NCI-H2171 treated with DMSO at 0.1 percent for 48 hours (cell line): ENCODE measurements at places on chromosomes 3 and 15.
A peak's percentile ranks its signal among the peaks of the same experiment; 100 is the strongest.

DNA sequence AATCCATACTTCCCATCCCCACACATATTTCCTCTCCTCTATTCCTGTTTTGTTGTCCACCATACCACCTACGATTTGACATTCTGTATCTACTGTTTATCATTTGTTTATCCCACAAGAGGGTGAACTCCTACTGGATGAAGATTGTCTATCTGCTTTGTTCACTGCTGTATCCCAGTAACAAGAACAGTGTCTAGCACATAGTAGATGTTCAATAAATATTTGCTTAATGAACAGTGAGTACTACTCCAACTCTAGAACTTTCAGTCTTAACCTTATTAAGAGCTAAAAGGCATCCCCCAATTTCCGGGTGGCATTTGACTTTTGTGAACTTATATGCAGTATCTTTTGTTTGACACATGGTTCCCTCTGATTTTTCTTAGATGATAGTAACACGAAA lies 1.3 kb downstream of the PYGO1 start:
- DNase-seq: peak; percentile 13

DNA sequence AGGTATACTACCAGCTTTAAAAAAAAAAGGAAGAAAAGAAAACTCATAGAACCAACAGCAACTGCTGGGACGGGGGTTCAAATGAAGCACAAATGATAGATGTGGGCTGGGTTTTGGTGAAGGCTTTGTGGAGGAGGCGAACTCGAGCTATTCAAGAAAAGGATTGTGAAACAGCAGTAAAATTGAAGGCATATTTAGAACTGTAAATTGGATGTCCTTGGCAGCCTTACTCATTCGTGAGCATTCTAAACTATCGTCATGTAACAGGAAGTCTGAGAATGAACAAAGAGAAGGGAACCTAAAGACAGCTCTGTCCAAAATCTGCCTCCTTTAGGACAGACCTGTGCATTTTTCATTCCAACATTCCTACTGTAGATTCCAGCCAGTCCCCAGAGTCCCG lies 97.8 kb downstream of the LARS2 start:
- DNase-seq: no peak

- DNase-seq: peak; percentile 16
Observed at GRCh38 chr15:31308185-31308639, 18.4 kb upstream of the KLF13 start.

DNA sequence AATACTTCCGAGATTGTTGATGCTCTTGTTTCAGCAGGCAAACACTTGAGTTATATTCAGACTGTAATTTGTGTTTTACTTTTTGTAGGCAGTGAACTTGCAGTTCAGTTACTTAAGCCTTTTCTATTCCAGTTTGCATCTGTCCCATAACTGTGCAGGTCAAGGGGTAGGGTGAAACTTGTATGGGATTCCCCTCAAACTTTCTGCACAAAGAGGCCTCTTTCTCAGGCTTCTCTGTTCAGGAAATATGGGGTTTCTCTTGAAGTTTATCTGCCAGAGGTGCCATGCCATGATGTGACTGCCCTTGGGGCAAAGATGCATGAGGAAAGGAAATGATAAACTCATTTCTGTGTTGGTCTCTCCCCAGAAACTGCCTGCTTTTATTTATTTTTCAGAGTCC lies 66.7 kb downstream of the SLC24A1 start:
- no peak for DNase-seq

DNA sequence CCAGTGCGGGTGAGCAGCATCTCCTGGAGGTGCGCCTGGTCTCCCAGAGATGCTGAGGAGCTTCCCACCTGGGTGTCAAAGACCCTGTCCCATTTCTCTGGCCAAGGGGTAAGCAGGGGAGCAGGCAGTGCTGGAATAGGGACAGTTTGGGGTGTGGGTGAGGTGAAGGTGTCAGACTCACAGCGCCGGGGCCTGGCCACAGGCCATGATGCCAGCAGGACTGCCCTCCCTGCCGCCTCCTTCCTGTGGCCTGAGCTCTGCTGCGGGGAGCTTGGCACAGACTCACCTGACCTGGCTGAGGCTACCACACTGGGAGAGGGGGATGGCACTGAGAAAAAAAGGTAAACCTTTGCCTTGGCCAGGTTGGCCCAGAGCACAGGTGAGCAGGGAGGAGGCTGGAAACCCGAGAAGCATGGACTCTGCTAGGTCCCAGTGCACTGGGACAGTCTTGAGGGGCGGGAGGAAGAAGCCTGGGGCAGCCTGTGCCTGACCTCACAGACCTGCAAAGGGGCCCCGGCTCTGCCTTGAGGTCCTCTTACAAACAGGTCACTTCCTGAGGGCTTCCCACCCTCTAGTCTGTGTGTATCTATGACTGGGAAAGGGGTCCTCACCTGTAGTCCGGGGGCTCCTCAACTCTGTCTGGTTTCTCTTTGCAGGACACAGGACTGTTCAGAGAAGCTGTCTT lies 28.2 kb downstream of the GRAMD2A start:
- DNase-seq: no peak

DNA sequence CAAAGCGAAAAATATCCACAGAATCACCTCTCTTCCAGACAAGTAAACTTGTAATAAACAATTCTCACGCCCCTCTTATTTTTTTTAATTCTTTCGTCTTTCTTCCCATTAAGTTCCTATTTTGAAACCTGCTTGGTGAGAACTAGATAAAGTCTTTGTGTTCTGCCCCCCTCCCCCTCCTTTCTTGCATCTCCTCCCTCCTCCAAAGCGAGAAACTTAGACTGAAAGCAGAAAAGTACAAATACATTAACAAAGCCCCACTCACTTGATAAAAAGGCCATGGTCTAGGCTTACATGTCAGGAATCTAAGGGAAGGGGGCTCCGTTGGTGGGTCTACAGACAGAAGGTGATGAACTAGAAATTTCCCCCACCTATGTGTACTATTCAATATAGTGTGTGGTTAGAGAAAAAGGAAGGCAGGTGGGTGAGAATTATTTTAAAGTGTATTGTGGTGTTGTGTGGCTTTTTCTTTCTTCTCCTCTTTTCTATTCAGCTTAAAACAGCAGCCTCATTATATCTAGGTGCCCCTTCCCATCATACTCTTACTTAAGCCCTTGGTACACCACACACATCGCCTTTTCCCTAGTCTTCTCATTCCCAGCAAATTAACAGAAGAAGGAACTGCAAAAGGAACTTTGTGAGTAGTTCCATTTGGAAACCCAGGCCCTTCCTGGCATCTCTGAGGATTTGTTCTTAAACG lies 215.3 kb downstream of the MEIS2 start:
- no peak for DNase-seq
